ENCODE measurements at places on chromosomes 6 and 20. TPM values are rescaled to one million over a fixed set of nuclear protein-coding genes. Genes with fewer than 3 reads are reported as not detected.

The MMS22L gene
- total RNA-seq: 22.7 TPM

The OPN5 gene
- not detected for total RNA-seq

The TUBB2B gene
- 3.6 TPM for total RNA-seq

The MUC21 gene
- total RNA-seq: not detected

The HSPA12B gene
- total RNA-seq: 6.6 TPM

The NOTCH4 gene
- total RNA-seq: 120 TPM

The TREM1 gene
- not detected for total RNA-seq

The CLVS2 gene
- not detected for total RNA-seq

The CENPQ gene
- 8.2 TPM for total RNA-seq

The PNLDC1 gene
- total RNA-seq: not detected

The CEP57L1 gene
- total RNA-seq: 21.0 TPM

The FOXF2 gene
- total RNA-seq: not detected

The RBM24 gene
- total RNA-seq: 6.0 TPM

The MRPL2 gene
- total RNA-seq: 63.6 TPM

The RNF217 gene
- total RNA-seq: 32.5 TPM

The ADAM33 gene
- 0.18 TPM for total RNA-seq

The MTFR2 gene
- 7.4 TPM for total RNA-seq

The RNF182 gene
- total RNA-seq: 0.78 TPM

The SCGN gene
- not detected for total RNA-seq

The LPA gene
- not detected for total RNA-seq
